ENCODE measurements at places on chromosomes 2 and 18.

DNA sequence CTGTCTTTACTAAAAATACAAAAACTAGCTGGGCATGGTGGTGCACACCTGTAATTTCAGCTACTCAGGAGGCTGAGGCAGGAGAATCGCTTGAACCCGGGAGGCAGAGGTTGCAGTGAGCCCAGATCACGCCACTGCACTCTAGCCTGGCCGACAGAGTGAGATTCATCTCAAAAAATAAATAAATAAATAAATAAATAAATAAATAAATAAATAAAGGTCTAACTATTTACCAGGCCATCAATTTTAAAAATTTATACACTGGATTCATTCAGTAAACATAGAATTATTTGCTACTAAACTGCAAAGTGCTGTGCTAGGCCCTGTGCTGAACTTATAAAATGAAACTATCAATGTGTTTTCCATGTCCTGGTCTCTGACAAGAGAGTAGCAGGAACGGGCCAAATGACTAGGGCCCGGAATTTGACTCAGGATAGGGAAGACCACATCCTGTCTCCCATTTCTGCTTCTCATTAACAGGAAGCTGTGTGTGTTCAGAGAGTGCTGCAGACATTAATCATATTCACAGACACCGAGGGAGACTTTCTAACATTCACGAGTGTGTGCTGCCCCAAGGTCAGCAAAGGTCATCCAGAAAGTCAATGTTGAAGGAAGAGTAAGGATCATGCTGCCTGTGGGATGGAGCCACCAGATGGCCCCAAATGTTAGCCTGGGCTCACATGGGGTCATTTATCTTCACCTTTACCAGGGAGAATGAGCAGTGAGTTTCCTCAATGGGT lies 95.8 kb downstream of the SPP2 start:
- DNase-seq, result no peak

DNA sequence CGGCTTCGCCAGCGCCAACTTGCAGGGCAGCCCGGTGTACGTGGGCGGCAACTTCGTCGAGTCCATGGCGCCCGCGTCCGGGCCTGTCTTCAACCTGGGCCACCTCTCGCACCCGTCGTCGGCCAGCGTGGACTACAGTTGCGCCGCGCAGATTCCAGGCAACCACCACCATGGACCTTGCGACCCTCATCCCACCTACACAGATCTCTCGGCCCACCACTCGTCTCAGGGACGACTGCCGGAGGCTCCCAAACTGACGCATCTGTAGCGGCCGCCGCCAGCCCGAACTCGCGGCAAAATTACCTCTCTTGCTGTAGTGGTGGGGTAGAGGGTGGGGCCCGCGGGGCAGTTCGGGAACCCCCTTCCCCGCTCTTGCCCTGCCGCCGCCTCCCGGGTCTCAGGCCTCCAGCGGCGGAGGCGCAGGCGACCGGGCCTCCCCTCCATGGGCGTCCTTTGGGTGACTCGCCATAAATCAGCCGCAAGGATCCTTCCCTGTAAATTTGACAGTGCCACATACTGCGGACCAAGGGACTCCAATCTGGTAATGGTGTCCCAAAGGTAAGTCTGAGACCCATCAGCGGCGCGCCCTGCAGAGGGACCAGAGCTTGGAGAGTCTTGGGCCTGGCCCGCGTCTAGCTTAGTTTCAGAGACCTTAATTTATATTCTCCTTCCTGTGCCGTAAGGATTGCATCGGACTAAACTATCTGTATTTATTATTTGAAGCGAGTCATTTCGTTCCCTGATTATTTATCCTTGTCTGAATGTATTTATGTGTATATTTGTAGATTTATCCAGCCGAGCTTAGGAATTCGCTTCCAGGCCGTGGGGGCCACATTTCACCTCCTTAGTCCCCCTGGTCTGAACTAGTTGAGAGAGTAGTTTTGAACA lies 15.1 kb downstream of the HOXD3 start:
- no peak for DNase-seq

DNA sequence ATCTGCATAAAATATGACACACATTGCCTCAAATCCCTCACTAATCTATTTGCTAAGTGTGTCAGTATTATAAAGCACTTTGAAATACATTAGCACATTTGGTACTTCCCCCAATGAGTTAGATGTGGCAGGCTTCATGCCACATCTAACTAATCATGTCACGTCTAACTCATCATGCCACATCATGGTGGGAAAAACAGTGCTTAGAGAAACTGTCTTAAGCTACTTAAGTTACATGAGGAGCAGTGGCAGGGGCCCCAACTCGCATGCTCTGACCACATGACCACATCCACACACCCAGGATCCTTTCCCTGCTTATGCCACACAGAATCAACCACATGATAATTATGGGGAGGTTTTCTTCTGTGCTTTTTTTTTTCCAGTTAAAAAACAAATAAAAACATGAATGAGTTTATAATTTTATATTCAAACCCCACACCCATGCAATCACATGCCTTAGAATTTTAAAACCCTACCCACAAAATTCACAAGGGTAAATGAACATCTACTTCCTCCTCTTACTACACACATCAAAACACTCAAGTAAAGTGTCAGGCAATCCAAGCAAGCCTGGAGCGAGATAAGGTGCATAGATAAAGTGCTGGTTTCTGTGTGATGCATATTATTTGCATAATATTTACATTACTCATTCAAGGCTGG lies 1.6 kb downstream of the ABCA12 start:
- no peak for DNase-seq

DNA sequence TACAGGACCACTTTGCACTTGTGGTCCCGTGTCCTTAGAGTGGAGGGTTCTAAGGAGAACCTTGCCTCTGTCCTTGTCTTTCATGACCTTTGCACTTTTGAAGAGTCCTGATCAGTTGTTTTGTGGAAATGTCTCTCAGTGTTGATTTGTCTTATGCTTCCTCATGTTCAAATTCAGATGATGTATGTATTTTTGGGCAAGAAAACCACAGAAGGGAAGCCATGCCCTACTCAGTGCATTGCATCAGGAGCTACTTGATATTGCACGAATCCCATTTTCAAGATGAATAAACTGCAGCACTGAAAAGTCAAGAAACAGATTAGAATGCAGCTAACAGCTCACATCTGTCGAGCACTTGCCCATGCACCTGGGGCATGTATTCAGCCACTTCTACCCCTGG lies 152.2 kb downstream of the INHBB start:
- no peak for DNase-seq

DNA sequence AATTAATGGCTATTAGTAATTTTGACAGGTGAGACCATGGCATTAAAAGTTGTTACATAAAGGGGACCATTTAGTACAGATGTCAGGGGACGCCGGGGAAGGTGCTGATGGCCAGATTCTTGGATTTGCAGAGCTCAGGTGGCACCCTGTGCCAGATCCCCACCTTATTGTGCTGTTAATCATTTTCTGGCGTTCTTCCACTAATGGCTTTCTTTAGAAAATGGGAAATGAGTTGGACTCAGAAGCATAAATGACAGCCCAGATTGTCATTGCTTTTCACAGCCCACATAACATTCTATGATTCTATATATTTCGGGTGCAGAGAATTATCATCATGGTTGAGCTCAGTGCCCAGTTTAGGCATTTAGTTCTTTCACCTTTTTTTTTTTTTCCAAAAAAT lies 257.2 kb upstream of the TCF4 start:
- no peak for DNase-seq

DNA sequence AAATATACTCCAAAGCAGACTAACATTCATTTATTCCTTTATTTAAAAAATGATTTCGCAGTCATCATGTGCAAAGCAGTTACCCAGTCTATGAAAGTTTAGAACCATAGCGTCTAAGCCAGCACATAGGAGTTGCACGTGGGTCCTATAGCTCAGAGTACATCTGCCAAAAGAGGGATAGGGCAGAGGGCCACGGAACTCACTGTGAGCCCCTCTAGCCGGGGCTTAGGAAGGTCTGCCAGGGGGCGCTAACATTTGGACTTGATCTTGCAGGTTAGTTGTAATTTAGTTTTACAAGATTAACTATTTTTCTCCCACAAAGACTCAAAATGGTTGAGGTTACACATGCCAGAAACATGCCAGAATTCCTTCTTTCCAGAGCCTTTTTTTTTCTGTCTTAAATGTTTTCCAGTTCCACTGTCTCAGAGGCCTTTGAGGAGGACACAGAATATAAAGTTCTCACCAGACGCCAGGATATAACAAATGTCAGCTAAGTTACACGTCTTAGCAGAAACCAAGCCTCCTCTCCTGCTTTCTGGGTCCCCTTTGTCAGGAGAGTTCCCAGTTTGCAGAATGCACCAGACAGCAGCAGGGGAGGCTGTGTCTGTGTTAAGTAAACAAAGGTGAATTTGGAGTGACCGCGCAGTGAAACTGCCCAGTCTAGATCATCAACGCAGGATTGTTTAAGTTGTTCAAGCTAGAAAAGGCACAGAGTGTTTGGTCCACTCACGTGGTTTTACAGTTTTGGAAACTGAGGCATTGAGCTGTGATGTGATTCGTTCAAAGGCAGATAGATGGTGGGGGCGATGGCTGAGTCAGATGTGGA lies 292.0 kb downstream of the PRKCE start:
- no peak for DNase-seq

GRCh38 chr18:12086249-12086648 lies 7.4 kb upstream of the ANKRD62 start:
- no peak for DNase-seq

GRCh38 chr2:9668687-9669345 lies 38.0 kb upstream of the YWHAQ start:
- no peak for DNase-seq

DNA sequence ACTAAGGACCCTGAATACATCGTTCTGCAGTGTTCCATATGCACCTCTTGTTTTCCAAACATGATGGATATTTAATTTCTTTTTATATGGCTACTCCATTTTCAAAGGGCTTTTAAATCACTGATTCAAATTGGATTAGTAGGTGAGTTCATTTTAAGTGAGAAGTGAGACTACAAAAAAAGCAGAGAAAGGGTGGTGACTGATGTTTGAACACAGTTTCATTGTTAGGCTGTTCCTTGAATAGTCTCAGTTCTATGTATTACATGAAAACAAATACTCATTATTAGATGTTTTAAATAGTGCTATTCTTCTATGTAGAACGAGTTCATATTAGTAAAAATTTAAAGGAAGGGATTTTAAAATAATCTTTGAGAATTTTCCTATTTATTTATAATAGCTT lies 72.7 kb upstream of the STON1 start:
- DNase-seq, result no peak

GRCh38 chr18:36692371-36692770 lies 136.4 kb downstream of the TPGS2 start:
- DNase-seq, result peak; percentile 78

- DNase-seq, result no peak
These were observed 39.5 kb downstream of the PTGR3 start for GRCh38 chr18:75169411-75169810.

DNA sequence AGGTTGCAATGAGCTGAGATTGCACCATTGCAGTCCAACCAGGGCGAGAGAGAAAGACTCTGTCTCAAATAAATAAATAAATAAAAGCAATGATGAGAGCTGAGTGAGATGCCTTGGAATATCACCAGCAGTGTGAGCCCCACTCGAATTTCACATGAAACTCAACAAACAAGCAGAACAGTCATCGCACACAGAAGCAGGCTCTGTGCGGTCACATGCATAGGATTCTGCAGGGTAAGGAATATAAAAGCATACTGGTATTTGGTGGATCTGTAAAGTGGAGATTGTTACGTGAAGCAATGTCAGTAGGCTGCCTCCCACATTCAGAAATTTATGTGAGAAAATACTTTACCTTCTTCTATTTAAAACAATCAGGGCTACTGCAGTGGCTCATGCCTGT lies 18.0 kb upstream of the AP1S3 start:
- no peak for DNase-seq

- no peak for DNase-seq
These were observed 60.1 kb upstream of the CD28 start for GRCh38 chr2:203646266-203646864.

GRCh38 chr18:72409903-72410302 lies 134.2 kb downstream of the CBLN2 start:
- DNase-seq, result no peak

- no peak for DNase-seq
These were observed 19.1 kb downstream of the EIF2AK3 start for GRCh38 chr2:88608184-88608583.

GRCh38 chr2:176704282-176704858 lies 435.1 kb downstream of the MTX2 start:
- no peak for DNase-seq

DNA sequence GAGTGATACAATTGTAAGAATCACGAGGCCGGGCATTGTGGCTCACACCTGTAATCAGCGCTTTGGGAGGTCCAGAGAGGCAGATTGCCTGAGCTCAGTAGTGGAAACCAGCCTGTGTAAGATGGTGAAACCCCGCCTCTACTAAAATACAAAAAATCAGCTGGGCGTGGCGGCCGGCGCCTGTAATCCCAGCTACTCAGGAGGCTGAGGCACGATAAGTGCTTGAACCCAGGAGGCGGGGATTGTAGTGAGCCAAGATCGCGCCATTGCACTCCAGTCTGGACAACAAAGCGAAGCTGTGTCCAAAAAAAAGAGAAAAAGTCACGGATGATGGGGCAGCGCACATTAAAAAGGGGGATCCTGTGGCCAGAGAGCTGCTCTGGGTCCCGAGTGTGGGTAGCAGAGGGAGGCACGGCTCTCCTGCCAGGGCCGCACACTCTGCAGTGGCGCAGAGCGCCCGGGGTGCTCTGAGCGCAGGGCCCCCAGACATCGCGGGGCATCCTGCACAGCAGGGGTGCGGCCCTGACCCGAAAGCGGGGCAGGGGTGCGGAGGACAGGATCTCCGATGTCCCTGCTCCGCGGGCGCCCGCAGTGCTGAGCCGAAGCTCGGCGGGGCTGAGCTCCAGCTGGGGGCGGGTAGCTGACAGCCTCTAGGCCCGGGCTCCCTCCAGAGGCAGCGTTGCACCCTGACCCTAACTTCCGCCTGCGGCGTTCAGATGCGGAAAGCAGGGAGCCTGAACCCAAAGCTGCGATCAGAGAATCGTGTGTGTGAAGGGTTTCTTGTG lies 30.4 kb upstream of the RAB6D start:
- DNase-seq, result no peak

- DNase-seq, result no peak
These were observed 54.5 kb downstream of the EPAS1 start for GRCh38 chr2:46351750-46352138.

DNA sequence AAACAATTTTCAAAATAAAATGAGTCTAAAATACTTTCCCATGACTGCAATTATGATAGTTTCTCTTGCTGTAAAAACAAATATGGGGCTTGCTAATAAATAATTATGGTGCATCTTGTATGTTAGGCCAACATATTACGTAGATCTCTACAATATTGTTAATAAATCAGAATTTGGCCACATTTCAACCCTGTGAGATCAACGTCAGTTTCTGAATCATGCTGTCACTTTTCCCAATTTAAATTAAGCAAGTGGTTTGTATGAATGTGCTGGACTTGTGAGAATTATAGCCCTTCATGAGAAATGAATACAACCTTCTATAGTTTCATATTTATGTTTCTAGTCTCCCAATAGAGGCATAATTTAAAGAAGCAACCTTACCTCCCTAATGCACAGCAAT lies 808.9 kb downstream of the SUCLG1 start:
- DNase-seq, result no peak

DNA sequence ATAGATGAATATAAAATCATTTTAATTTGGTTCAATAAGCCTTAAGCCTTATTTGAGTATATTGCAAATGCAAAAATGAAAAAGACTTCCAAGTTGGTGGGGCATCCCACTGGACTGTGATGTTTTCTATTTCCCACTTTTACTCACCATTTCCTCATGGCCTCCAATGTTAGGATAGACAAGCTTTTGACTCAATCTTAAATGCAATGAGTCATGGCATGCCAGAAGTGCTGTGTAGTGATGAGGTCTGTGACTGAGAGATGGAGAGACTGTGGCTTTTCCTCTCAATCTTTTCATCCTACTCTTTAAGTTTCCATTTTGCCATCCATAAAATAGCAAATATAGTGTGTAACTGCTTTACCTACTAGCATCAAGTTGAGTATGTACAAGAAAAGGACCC lies 1401.2 kb upstream of the CELF4 start:
- DNase-seq, result no peak
